NCI-H345 (cell line): ENCODE measurements at places on chromosomes 4 and X.

DNA sequence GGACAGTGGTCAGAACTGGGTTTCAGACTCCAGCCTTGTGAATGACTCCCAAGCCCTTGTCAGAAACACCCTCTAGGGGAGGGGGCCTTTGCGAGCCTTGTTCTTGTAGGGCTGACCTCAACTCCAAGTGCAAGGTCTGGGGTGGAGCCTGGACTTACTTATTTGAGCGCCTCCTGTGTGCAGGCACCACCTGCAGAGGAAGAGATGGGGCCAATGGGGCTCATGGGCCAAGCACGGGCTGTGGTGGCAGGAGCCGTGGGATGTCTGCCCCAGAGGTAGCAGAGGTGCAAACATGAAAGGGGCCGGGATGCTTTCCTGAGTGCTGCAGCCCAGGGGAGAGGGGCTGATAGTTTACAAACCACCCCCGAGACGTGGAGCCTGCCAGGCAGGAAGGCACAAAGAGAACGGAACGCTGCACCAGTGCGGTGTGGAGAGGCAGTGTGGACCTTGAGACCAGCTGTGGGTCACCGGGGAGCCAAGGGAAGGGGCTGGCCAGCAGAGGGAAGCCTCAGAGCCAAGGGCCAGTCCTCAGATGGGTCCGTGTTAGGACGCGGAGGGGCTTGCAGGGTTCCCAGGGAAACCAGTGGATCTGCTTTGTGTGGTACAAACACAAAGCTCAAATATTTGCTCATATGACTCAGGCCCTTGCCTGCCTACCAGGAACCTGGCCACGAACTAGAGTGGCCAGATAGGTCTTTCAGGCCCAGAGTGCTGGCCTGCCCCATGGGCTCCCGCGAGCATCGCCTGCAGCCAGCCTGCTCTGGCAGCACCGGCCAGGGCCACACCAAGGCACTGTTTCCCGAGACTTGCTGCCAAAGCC, 8.7 kb upstream of the TADA2B start:
- no peak for DNase-seq

GRCh38 chrX:147884958-147885357, 26.8 kb upstream of the FMR1 start:
- DNase-seq = no peak

DNA sequence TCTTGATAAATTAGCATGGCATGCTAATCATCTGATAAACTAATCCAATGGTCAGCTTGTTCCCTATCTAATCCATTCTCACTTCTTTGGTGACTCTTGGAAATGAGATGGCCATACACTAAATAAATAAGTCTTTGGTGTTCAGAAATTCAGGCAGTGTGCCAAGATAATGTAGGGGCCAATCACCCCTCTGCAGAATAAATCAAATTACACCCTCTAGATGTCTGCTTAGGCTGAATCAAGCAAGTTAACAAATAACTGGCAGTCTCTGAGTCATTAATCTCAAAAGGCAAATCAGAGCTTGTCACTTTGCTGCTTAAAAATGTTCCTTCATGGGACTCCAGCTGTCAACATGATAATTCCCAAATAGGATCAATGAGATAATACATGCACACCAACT, 97.4 kb downstream of the NLGN4X start:
- no peak for DNase-seq

DNA sequence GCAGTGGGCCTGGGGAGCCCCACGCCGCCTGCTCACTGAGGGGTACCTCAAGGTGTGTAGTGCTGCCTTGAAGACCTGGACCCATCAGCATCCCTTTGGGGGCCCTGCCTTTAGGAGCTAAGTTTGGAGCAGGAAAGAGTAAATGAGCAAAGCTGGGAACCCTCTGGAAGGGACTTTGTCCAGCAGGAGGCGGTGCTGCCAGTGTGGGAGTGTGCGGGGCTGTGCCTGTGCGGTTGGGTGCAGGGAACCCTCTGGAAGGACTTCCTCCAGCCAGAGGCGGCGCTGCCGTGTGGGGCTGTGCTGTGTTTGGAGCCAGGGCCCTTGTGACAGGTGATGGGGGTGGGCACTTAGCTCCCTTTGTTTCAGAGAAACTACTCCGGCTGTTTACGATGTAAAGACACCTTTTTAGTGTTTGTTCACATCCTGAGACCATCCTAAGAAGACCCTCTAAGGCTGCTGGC, 25.8 kb downstream of the RGS12 start:
- DNase-seq = no peak

DNA sequence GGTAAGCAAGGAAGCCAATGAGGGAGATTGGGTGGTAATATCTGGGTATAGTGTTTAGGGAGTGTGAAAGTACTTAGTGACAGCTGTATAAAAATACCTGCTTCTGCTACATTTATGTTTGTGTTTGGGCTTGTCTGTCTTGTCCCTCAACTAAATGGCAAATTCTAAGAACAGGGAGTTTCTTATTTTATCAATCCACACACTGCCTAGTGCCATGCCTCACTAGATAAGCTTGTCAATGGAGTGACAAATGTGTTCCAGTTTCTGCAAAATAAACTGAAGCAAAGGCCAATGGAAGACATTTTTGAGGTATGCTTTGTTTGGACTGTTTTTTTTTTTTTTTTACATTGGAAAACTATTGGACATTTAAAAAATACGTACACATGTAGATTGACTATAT, 418.0 kb downstream of the SH2D1A start:
- no peak for DNase-seq

DNA sequence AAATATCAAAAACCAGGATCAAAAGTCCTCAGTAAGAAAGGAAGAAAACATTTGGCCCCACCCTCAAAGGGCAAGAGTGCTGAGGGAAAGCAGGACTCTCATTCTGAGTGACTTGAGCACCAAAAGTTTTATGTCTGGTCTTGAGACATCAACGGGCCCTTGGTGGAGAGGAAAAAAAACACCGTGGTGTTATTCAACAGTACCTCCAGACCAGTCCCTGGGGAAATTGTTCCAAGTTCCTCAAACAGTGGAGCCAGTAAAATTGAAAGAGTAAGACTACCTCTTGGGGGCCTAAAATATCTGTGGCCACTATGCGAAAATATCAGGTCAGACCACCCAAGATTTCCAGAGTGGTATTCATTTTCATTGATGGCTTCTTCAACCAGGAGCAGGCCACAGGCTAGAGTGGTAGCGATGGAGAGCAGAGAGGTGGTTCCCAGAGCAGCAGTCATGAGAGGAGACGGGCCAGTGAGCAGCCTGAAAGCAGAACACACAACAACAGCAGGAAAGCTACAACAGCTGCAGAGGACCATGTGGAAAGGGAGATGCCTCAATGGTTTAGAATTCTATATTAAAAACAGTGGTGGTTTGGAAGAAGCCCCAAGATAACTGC, 63.7 kb upstream of the RPL34 start:
- DNase-seq = no peak

DNA sequence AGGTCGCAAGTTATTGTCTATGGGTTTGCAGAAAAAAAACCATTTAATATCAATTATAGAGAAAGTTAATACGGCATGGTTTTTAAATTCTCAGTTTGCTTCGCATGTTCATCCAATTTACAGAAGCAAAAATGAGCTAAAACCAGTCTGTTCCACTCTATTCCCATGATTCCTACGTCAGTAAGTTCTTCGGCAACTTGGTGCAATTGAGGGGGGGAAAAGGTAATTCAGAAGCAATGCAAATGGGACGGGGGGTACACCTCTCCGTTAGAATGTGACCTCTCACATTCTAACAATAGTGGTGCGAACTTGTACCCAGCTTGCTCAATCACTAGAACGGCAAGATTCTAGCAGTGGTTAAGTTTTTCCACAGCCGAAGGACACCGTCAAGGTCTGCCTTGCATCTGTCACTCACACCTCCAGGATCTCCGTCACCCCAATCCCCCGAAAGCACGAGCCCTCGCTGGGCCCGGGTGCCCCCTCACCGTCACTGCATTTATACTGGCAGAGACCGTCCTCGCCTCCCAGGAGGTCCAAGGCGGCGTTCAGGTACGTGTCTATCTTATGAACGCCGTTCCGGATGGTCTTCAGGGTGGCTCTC, 653 bp downstream of the PLA2G12A start:
- DNase-seq = no peak

DNA sequence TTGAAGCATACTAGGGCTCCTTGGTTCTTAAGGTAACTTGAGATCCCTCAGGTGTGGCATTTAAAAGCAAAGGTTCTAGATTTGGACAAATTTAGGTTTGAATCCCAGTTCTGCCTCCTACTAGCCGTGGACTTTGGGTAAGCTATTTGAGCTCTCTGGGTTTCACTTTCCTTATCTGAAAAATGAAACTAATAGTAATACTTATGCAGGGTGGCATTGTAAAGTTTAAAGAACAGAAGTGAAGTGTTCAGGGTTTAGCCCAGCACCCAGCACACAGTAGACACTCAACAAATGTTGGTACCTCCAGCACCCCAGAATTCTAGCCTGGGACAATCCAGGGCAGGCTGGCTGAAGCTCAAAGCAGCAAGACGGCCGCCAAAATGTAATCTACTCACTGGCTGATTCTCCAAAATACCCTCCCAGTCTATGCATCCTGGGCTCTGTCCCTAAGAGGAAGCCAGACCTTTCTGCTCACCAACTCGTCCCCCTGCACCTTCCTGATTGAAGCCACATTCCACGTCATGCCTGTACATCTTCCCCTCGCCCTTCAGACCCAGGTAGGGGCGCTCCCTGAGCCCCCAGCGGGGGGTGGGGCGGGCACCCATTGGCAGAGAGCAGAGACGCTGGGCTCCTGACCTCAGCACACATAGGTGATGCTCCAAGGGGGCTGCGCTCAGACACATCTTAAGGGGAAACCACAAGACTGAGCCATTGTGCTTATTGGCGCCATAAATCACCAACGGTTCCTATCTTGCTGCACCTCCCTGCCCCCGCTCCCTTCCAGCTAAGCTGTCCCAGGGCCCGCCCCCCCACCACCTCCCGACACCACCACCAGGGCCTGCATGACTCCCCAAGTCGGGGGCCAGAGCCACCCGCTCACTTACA, 160.6 kb downstream of the BCOR start:
- DNase-seq = no peak

- no peak for DNase-seq
These were observed 57.2 kb upstream of the DAPP1 start for GRCh38 chr4:99759346-99759984.

DNA sequence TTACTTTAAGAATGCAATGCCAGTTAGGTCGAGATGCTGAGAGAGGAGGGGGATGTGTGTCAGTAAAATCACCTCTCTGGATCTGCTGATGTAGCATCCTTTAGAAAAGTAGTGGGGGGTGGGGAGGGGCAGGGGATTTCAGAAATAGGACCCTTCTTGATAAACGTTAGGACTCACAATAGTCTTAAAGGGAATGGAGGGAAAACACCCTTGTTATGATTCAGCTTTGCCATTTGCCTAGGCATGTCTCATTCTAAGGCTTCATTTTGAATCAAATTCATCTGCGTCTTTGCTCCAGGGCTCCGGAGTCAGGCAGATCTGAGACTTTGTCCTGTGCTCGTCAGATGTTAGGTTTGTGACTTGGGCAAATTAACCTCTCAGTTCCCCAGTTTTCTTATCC, 879 bp downstream of the SH2D1A start:
- no peak for DNase-seq

DNA sequence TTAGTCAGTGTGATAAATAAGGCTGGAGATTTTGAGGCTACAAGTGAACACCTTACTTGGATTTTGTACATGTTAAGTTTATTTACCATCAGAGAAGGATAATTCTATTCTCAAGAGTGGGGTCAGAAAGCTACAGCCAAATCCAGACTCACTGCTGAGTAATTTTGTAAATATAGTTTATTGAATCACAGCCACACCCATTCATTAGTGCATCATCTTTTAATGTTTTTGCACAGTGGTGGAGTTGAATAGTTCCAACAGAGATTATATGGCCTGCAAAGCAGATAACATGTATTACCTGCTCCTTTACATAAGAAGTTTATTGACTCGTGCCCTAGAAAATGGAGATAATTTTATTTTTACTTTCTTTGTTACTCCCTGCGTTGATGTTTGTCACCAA, 60.4 kb downstream of the PCDH18 start:
- DNase-seq = no peak

GRCh38 chrX:56574861-56575260, 11.4 kb downstream of the UBQLN2 start:
- no peak for DNase-seq

GRCh38 chrX:55767100-55767499, 49.6 kb downstream of the RRAGB start:
- DNase-seq = no peak

DNA sequence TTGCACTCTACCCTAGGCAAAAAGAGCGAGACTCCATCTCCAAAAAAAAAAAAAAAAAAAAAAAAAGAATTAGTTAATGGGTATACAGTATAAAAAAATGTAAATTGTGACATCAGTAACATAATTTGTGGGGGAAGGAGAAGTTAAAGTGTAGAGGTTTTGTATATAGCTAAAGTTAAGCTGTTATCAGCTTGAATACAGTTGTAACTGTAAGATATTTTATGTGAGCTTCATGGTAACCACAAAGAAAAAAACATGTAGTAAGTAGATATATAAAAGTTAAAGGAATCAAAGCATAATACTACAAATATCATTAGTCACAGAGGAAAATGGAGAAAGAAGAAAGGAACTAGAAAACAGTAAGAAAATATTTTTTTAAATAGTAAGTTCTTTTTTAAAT, 53.2 kb upstream of the EPGN start:
- no peak for DNase-seq

DNA sequence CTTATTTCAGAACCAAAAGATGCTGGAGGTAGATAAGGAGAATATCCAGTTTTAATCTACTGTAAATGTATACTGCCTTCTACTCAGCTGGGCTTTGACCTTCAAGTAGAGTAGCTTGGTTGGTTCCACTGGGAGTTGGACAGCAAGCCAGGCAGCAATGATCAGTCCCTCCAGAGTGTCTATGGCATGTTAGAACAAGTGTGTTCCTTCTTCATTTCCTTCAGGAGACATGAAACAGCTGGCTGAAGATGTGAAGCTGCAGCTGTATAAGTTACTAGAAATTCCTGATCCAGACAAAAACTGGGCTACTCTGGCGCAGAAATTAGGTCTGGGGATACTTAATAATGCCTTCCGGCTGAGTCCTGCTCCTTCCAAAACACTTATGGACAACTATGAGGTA, 111.1 kb downstream of the NFKB1 start:
- DNase-seq = no peak

- no peak for DNase-seq
These were observed 114.3 kb downstream of the AMELX start for GRCh38 chrX:11407331-11408108.

DNA sequence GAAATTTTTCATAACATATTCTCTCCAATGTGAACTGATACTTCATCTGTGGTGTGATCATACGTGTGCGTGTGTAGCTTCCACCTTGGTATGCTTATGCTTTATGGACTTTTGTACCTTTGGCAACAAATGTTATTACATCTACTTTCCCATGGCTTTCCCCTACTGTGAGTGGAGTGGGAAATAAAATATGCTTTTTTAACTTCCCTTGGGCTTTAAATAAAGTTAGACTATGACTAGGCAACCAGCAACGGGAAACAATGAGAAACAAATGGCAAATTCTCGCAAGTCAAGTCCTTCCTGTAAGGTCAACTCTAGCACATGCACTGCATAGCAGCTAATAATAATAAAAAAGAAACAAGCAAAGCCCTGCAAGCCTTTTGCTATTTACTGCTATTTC, 205.0 kb upstream of the PDE5A start:
- DNase-seq = no peak

GRCh38 chr4:99148550-99148949, 4.5 kb upstream of the ADH4 start:
- no peak for DNase-seq

- DNase-seq = no peak
These were observed 15.4 kb downstream of the SMIM10 start for GRCh38 chrX:135006187-135006586.

- DNase-seq = no peak
These were observed 44.4 kb downstream of the VCX2 start for GRCh38 chrX:8126648-8127047.

GRCh38 chrX:16002185-16002584, 121.2 kb upstream of the GRPR start:
- DNase-seq = no peak
